H1 (cell line): ENCODE measurements at places on chromosomes 5 and 9. TPM values are rescaled to one million over a fixed set of nuclear protein-coding genes. Genes with fewer than 3 reads are reported as not detected.

DNA sequence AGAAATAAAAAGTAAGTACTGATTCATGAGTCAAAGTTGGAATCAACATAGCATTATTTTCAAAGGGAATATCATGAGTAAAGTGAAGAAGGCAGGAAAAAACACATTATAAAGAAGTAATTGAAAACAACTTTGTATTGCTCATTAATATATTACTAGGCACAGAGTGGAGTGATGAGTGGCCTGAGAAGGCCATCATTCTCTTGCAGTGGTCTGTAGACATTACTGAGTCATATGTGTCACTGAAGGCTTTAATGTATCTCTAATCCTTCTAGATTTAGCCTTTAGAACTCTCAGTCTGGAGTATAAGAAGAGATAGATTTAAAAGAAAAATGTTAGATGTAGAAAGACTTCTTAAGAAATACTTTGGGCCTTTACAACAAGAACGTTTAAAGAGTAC lies 881.4 kb downstream of the DNAH5 start:
- DNase-seq = no peak

SUSD3 gene
- 35.4 and 36.0 TPM in 2 replicates for polyA plus RNA-seq

- no peak for DNase-seq
These were observed 3.9 kb downstream of the SPTAN1 start for GRCh38 chr9:128556276-128556675.

- no peak for DNase-seq
These were observed 6.9 kb downstream of the CCNI2 start for GRCh38 chr5:132754111-132754510.

GRCh38 chr5:137223324-137224295 lies 275.5 kb downstream of the SPOCK1 start:
- DNase-seq = no peak

PCDHB3 gene
- polyA plus RNA-seq = 1.6 and 1.8 TPM in 2 replicates

- no peak for DNase-seq
These were observed 494.2 kb downstream of the MTRR start for GRCh38 chr5:8363138-8363537.

DNA sequence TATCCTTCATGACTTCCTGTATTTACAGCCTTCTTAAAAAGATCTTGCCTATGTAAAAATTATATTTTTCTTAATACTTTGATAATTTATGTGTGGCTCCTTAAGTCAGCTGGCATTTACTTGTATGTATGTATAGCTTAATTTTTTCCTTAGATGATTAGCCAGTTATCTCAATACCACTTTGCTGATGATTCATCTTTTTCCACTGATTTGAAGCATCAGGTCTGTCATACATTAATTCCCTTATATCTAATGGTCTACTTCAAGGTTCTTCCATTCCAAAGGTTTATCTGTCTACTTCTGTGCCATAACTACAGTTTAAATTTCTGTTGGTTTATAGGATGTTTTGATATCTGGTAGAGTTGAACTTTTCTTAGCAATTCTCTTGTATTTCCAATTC lies 44.9 kb upstream of the MTMR12 start:
- no peak for DNase-seq
